Stimulated activated CD4-positive, alpha-beta T cell treated with anti-CD3 and anti-CD28 coated beads, TNF-alpha, amount 100 ng/mL, for 4 hours (primary cell): ENCODE measurements at places on chromosomes 1 and 21.

DNA sequence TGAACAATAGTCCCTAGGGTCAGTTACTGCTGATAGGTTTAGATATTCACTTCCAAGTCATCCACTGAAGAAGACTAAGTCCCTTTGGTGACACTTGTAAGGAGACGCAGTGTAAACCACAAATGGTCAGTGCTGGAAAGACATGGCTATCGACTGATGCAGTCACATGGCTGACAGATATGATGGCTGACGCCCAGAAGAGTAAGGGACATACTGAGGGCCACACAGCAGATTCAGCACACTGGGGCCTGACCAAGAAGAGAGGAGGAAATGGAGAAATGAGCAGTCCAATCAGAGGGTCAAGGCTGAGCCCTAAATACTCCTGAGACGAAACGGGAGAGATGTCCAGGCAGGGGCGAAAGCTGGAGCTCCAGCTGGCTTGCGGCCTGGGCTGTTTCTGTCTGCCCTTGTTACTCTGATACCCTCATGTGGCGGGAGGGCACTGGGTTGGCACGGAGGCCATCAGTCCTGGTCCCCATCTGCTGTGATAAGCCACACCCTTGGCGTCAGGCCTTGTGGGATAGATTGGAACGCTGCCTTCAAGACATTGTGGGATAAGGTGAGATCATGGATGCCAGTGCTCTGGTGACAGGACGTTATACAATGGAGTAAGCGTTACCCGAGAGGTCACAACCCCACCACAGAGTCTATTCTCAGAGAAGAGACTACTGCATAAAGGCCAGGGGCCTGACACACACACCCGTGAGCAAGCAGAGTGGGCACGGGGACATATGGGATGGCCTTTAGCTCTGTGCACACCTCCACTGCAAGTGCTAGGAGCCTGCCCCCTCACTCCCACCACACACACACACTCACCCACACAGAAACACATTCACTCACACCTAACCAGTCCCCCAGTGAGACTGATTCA lies 158.4 kb downstream of the TRABD2B start:
- no peak for DNase-seq

DNA sequence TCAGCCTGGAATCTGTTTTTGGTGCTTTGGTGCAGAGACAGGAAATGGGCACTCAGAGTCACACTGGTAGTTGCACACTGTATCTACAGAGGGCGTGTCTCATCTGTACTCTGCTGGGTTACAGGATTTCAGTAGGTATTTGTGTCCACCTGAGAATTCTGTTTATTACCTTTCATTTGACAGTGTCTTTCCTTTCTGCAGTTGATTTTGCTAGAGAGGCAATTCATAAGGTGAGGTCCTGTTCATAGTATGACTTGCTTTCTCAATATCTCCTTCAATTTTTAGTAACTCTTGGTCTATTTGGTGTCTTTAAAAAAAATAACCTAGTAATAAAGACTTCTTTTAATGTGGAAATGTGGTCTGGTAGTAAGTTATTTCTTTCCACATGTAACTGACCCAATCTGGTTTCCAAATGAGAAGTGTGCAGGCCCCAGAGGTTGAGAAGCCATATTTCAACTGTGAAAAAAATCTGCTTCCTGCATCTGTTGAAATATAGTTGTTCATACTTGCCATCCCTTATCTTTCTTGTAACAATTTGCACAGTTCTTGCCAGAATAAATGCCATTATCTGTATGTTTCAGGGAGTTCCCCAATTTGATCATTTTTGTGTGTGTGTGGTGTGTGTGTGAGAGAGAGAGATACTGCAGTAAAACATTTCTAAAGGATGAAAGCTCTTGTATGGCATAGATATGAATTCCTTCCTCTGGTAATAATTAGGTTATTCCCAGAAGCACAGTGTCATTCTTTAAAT lies 78.4 kb upstream of the DNAJC6 start:
- DNase-seq = no peak

DNA sequence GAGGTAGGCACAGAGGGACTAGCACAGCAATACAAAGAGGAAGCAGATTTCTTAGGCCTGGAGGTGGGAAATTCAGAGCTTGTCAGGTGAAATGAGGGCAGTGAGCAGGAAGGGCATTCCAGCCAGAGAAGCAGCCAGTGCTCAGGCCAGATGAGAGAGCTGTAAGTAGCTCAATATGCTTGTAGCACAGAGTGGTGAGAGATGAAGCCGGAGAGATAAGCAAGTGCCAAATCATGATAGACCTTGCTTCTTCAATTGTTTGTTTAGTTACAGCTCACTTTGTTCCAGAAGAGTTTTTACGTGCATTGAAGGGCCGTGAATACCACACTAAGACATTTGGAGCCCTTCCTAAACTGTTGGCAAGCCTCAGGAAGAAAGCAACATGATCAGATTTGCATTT lies 42.0 kb upstream of the ADAMTS1 start:
- no peak for DNase-seq

DNA sequence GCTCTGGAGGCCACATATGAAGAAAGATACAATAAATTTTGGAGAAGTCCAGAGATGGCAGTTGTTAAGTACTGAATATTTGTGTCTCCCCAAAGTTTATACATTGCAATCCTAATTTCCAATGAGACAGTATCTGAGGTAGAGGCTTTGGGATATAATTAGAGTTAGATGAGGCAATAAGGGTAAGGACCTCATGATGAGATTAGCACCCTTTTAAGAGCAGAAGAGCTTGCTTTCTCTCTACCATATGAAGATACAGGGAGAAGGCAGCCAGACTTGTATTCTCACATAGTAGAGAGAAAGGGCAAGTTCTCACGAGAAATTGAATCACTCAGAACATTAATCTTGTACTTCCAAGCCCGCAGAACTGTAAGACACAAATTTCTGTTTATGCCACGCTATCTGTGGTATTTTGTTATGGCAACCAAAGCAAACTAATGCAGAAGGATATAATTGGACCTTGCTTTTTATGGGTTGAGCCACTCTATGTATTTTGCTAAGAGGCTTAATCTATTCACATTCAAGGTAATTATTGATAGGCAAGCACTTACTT lies 430.1 kb downstream of the KCNT2 start:
- no peak for DNase-seq

GRCh38 chr1:77592906-77593305 lies 89.6 kb downstream of the ZZZ3 start:
- DNase-seq = no peak

DNA sequence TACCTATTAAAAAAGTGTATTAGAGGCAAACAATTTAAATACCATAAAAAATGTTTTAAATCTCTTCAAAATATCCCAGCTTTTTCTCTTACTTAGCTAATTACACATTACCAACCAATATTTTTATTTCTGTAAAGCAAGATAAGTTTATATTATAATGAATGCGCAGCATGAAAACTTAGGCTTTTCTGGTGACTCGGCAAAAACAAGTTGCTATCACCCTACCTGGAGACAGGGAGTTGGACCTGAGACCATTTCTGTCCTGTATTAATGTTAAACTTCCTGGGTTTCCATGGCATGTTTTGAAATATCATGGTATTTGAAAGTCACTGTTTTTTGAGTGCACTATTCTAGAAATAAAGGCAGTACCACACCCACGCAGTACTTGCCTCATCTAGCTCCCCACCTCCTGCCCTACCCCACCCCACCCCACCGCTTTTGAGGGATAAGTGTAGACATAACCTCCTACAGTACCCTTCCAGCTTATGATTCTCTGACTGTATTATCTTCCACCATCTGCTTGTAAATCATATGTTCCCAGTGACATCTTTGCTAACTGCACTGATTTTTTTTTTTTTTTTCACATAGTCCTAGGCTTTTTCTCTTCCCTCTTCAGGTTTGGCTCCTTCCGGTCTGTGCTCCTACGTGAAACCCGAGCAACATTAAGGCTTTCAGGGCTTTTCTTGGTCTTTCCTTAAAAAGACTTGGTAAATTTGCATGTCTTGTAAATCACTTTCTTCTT lies 77.5 kb downstream of the PHTF1 start:
- DNase-seq = no peak
